Memory B cell (primary cell): ENCODE measurements at places on chromosomes 6 and 20.

- peak; percentile 32 for DNase-seq
Observed at GRCh38 chr6:108165714-108166663, at the start of gene NR2E1. Gene NR2E1, plus strand, starts transcription at chr6:108166022. Its CDS starts 744 bp downstream, at chr6:108166766.

DNA sequence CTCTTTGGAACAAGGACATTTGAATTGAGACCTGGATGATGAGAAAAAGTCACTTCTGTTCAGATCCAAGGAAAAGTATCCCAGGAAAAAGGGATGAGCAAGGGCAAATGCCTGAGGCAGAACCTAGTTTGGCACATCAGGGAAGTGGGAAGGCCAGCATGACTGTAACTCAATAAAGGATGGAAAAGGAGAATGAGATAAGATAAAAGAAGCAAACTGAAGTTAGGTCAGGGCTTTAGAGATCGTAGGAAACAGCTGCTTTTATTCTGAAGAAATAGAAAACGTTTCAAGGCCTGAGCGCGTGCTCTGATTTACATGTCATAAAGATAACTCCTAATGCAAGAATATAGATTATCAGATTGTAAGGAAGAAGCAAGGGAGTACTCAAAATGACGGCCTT is 450.0 kb downstream of the FRK start:
- no peak for DNase-seq

GRCh38 chr6:51495610-51496396 is 591.6 kb downstream of the PKHD1 start:
- no peak for DNase-seq

DNA sequence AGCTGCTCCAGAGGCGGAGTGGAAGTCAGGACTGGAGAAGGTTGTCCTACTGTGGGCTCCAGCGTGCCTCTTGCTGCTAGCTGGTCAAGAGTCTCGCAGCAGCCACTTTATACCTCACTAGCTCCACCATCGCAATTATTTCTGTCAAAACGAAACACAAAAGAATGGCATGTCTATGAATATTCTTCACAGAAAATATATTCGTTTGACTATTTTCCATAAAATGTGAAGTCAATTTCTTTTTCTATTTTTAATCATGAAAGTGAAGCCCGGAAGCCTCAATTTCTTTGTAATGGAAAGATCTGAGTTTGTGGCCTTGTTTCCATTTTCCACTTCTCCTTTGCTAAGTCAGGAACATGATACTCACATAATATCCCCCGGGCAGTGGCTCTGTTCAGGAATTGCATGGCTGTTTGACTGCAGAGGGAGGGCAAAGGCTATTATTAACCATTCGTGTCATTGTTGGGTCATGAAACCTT is 51.7 kb downstream of the DTD1 start:
- DNase-seq, result no peak
